ENCODE measurements at places on chromosomes 6 and 20. TPM values are rescaled to one million over a fixed set of nuclear protein-coding genes. Genes with fewer than 3 reads are reported as not detected.

DNA sequence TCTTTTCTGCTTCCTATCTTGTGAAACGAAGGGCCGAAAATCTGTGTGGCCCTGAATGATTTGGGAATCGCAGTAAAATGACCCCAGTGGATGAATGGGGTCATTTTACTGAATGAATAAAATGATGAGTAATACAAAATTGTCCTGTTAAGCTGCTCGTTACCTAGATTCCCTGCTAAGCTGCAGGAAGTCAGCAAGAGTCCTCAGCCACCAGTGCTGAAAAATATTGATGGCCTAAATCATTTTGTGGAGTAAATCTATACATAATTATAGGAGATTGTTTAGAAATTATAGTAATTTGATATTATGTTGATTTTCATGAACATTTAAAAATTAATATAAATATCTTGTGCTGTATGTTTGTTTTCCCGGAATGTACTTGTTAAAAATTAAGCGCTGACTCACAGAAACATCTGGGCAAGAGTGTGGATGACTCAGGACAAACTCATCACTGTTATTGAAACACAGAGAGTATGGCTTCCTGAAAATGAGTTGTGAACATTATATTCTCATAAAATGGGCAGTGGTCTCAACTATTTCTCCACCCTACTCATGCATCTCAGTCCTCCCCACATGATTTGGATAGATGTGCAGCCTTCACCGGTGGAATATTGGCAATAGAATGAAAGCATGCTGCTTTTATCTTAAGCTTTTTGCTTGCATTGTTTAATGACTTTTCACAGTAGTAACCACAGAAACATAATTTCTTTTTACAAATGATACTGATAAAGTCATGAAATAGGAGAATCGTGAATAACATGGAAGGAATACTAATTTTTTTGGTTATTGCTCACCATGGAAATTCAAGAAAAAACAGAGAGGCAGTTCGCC lies 36.2 kb upstream of the RGS17 start:
- no peak for DNase-seq
- no peaks in the 10 kb centered on the region for H3K36me3 ChIP-seq
- no peaks in the 10 kb centered on the region for H3K4me1 ChIP-seq
- no peak overlapping the region for H3K27ac ChIP-seq
- no peak overlapping the region for H3K4me3 ChIP-seq

DNA sequence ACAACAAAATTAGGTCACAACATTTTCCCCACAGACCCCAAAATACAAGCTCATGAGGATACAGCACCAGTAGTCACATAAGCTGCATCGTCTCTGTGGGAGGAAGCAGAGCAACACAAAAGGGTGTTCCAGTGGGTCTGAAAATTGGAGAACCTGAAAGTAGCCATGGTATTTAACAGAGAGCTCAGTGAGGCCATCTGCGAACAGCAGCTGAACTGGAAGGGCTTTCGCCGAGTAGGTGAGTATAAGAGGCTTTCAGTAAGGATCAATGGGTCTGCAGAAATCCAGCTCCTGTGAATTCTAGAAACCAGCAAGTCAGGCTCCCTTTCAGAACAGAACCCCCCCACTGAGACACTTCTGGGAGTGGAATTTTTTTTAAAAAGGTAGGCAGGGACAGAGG lies 120.0 kb upstream of the RREB1 start:
- no peaks in the 10 kb centered on the region for H3K27me3 ChIP-seq
- H3K4me1 ChIP-seq: no peaks in the 10 kb centered on the region
- no peak for DNase-seq
- no peak overlapping the region for H3K4me3 ChIP-seq

- no peaks in the 10 kb centered on the region for H3K27me3 ChIP-seq
- DNase-seq: peak; percentile 75
- peak overlapping the region; percentile 71 for H3K27ac ChIP-seq
- H3K36me3 ChIP-seq: peaks cover 10% of the 10 kb centered on the region
- H3K4me3 ChIP-seq: no peak overlapping the region
Measured at GRCh38 chr20:19995220-19995863, 21.8 kb upstream of the NAA20 start.

GRCh38 chr20:62762376-62762775 lies 33.9 kb upstream of the MRGBP start:
- H3K4me1 ChIP-seq: no peaks in the 10 kb centered on the region
- H3K4me3 ChIP-seq: no peak overlapping the region
- H3K27ac ChIP-seq: no peak overlapping the region
- no peak for DNase-seq

DNA sequence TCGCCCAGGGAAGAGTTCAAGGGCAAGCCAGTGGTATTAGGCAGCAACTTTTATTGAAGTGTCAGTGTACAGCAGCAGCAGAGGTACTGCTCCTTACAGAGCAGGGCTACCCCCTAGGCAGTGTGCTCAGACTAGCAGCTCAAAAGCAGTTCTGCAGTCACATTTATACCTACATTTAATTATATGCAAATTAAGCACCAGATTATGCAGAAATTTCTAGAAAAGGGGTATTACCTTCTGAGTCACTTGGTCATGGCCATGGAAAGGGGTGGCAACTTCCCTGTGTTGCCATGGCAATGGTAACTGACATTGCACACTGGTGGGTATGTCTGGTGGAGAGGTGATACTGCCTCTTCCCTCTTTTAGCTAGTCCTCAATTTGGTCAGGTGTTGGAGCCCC lies 2.1 kb upstream of the ZKSCAN4 start:
- peaks cover 4% of the 10 kb centered on the region for H3K36me3 ChIP-seq
- H3K4me1 ChIP-seq: peaks cover 12% of the 10 kb centered on the region
- H3K27ac ChIP-seq: no peak overlapping the region
- no peak overlapping the region for H3K4me3 ChIP-seq
- no peaks in the 10 kb centered on the region for H3K27me3 ChIP-seq
- DNase-seq: no peak

GRCh38 chr6:170224694-170225660 lies 65.9 kb downstream of the DLL1 start:
- no peak overlapping the region for H3K4me3 ChIP-seq
- H3K36me3 ChIP-seq: no peaks in the 10 kb centered on the region
- peak overlapping the region; percentile 91 for H3K27ac ChIP-seq
- DNase-seq: peak; percentile 70

DNA sequence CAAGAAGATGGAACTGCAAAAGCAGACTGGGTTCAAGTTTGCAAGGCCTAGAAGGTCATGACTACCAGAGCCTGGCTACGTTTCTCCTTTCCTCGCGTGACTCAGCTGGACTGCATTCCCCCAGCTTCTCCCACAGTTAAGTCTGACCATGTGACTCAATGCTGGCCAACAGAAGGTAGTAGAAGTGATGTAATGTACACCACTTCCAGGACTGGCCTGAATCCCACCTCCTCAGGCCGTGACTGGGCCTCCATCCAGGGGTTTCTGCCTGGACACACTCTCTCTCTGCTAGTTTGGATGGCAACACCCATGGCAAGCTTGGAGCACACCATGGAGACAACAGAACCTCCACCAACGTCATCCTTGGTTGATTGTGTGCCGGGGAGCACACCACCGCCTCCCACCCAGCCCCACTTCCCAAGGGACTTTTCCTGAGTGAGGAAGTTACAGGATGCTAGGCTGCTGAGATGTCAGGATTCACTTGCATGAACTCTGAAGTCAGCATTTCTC lies 112.0 kb upstream of the CDYL start:
- H3K27me3 ChIP-seq: no peaks in the 10 kb centered on the region
- H3K4me1 ChIP-seq: no peaks in the 10 kb centered on the region
- H3K36me3 ChIP-seq: no peaks in the 10 kb centered on the region
- no peak overlapping the region for H3K27ac ChIP-seq
- DNase-seq: peak; percentile 93

- DNase-seq: no peak
- no peak overlapping the region for H3K4me3 ChIP-seq
- H3K36me3 ChIP-seq: no peaks in the 10 kb centered on the region
- no peaks in the 10 kb centered on the region for H3K27me3 ChIP-seq
Measured at GRCh38 chr6:132143258-132143657, 192.1 kb upstream of the CCN2 start.

GRCh38 chr6:84390334-84390733 lies 162.9 kb upstream of the CEP162 start:
- no peaks in the 10 kb centered on the region for H3K27me3 ChIP-seq
- no peak overlapping the region for H3K4me3 ChIP-seq
- H3K27ac ChIP-seq: no peak overlapping the region
- no peak for DNase-seq
- no peaks in the 10 kb centered on the region for H3K4me1 ChIP-seq
- no peaks in the 10 kb centered on the region for H3K36me3 ChIP-seq

- no peaks in the 10 kb centered on the region for H3K36me3 ChIP-seq
- peaks cover 30% of the 10 kb centered on the region for H3K4me1 ChIP-seq
- H3K27ac ChIP-seq: peak overlapping the region; percentile 88
- no peak overlapping the region for H3K4me3 ChIP-seq
Measured at GRCh38 chr6:87628424-87628823, 38.5 kb downstream of the ORC3 start.

DNA sequence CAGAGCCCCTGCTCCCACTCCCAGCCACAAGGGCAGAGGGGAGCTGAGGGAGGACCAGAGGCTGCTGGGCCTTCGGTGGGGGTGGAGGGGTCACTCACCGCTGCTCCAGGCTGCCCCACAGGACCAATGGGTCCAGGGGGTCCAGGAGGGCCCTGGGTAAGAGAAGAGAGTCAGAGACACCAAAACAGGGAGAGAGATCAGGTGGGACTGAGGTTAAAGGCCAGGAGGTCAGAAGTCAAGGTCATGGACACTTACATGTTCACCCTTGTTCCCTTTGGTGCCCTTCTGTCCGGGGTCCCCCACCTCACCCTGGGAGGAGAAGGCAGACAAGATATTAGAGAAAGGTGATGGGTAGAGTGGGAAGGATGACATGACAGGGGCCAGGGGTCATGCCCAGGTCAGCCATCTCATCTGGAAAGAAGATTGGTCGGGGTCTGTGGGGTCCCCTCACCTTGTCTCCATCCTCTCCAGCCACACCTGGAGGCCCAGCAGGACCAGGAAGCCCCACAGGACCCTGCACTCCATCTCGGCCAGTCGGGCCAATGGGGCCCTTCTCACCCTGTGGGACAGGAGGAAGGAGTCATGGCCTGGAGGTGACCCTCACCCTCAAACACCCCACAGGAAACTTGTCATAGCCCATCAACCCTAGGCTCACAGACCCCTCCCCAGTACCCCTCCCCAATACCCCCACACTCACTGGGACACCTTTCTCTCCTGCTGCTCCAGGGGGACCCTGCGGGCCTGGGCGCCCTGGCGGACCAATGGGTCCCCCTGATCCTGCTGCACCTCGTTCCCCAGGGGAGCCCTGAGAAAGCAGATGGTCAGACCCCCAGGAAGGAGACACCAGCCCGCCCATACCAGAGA lies 21.0 kb downstream of the COL11A2 start:
- no peak overlapping the region for H3K4me3 ChIP-seq
- no peak overlapping the region for H3K27ac ChIP-seq
- no peaks in the 10 kb centered on the region for H3K27me3 ChIP-seq
- no peaks in the 10 kb centered on the region for H3K4me1 ChIP-seq
- DNase-seq: no peak
- peaks cover 4% of the 10 kb centered on the region for H3K36me3 ChIP-seq

GRCh38 chr6:95387845-95388244 lies 189.5 kb upstream of the MANEA start:
- no peak for DNase-seq
- no peaks in the 10 kb centered on the region for H3K36me3 ChIP-seq
- no peaks in the 10 kb centered on the region for H3K27me3 ChIP-seq
- H3K4me3 ChIP-seq: no peak overlapping the region
- no peak overlapping the region for H3K27ac ChIP-seq

DNA sequence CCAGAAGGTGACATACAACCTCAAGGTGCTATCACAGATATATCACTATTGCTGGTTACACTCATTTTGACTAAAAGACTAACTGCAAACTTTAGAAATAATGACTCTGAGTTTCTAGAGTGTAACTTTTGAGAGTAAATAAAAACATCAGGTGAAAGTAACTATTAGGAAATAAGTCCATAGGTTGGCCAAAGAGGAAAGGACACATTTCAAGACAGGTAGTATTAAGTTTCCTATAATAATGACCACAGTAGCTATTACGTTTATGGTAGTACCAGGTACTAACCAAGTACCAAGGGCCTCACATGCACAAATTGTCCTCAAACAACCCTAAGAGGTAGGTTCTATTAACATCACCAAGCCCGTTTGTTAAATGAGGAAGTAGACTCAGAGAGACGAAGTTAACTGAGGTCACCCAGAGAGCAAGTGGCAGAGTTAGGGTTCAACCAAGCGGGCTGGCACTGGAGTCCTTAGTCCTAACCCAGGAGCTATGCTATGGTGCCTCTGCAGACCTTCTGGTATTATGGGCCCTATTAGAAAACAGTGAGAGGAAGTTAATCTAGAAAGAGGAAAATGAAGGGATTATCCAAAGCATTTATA lies 36.8 kb downstream of the HEBP2 start:
- H3K4me3 ChIP-seq: no peak overlapping the region
- H3K27ac ChIP-seq: no peak overlapping the region
- H3K4me1 ChIP-seq: no peaks in the 10 kb centered on the region
- no peaks in the 10 kb centered on the region for H3K36me3 ChIP-seq
- no peak for DNase-seq

DNA sequence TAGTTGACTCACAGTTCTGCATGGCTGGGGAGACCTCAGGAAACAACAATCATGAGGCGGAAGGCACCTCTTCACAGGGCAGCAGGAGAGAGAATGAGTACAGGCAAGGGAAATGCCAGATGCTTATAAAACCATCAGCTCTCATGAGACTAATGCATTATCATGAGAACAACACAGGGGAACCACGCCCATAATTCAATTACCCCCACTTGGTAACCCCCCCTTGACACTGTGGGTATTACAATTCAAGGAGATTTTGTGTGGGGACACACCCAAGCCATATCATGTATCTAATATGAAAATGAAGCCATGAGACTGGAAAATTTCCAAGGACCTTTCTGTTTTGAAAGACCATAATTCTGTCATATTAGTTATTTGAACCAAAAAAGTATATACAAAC lies 342.4 kb upstream of the PLCB4 start:
- H3K36me3 ChIP-seq: no peaks in the 10 kb centered on the region
- no peak overlapping the region for H3K4me3 ChIP-seq
- DNase-seq: no peak
- H3K27ac ChIP-seq: no peak overlapping the region
- no peaks in the 10 kb centered on the region for H3K27me3 ChIP-seq
- H3K4me1 ChIP-seq: no peaks in the 10 kb centered on the region

DNA sequence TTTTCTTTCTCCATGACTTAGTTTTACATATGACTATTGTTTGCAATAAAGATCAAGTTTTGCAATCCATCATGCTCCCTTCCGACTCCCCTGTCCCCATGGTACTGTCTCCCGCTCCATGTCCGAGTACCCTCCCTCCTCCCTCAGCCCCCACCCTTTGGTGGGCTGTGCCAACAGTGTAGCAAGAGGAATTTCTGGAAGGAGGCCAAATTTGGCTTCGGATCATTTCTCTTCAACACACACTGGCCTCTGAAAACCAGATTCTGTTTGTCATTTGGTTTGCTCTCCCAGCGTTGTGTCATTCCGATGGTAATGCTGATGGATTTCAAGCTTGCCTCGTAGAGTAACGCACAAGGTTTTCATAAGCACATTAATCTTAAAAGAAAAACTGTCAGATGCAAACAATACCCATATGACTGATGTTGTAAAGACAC lies 22.9 kb upstream of the PAX1 start:
- peaks cover 10% of the 10 kb centered on the region for H3K27me3 ChIP-seq
- no peak overlapping the region for H3K27ac ChIP-seq
- no peaks in the 10 kb centered on the region for H3K4me1 ChIP-seq
- H3K4me3 ChIP-seq: no peak overlapping the region

TAAR6 gene
- not detected for total RNA-seq

OXT gene
- not detected for total RNA-seq

MUC22 gene
- not detected for total RNA-seq

WFDC2 gene
- total RNA-seq: 0.95 TPM

CPXM1 gene
- 129 TPM for total RNA-seq

SYCP2L gene
- 6.9 TPM for total RNA-seq
